ENCODE measurements at places on chromosomes 12 and 14.
A peak's percentile ranks its signal among the peaks of the same experiment; 100 is the strongest.

- DNase-seq, result no peak
Measured at GRCh38 chr12:12901158-12901791, 9.9 kb downstream of the GPRC5A start.

- DNase-seq, result no peak
Measured at GRCh38 chr14:64400829-64401459, 12.8 kb downstream of the MTHFD1 start.

- no peak for DNase-seq
Measured at GRCh38 chr14:103109535-103110441, 13.5 kb upstream of the TNFAIP2 start.

DNA sequence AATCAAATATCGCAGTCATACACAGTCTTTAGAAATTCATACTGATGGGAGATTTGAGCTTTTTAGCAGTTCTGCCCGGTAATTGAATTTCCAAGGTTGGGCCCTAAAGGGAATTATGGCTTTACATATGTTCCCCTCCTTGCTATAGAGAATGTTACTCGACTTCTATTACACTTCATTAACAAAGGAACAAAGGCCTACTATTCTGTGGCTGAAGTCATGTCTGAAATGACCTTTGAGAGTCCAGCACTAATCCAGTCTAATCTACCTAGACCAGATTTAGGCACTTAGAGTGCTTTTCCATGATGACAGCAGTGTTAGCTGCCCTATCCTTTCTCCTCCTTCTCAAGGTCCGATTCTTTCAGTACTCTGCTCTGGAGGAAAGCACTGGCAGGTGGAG, 305.3 kb downstream of the MED13L start:
- DNase-seq, result no peak

GRCh38 chr14:37223947-37224474, 26.3 kb downstream of the MIPOL1 start:
- no peak for DNase-seq

DNA sequence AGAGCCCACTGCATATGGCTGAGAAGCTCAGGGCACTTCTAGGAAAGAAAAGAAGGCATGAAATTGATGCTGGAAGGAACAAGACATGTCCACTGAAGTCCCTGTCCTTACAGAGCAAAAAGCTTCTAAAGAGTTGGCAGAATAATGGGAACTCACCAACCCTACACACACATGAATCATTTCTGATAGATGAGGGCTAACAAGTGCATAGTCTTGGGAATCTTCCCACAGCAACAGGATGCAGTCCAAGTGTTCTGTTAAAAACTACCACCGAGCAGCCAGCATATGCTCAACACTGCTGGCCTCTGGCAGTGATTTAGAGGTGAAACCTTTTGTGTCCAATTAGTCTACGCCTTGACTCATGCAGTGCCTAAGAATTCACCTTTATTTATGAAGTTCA, 44.8 kb downstream of the RHOJ start:
- DNase-seq, result no peak

- no peak for DNase-seq
Measured at GRCh38 chr14:34098985-34099349, 148.1 kb upstream of the EGLN3 start.

- no peak for DNase-seq
Measured at GRCh38 chr12:52175371-52176350, 16.2 kb downstream of the KRT80 start.

- DNase-seq, result peak; percentile 37
Measured at GRCh38 chr12:122356192-122356635, 66.3 kb downstream of the CLIP1 start.

DNA sequence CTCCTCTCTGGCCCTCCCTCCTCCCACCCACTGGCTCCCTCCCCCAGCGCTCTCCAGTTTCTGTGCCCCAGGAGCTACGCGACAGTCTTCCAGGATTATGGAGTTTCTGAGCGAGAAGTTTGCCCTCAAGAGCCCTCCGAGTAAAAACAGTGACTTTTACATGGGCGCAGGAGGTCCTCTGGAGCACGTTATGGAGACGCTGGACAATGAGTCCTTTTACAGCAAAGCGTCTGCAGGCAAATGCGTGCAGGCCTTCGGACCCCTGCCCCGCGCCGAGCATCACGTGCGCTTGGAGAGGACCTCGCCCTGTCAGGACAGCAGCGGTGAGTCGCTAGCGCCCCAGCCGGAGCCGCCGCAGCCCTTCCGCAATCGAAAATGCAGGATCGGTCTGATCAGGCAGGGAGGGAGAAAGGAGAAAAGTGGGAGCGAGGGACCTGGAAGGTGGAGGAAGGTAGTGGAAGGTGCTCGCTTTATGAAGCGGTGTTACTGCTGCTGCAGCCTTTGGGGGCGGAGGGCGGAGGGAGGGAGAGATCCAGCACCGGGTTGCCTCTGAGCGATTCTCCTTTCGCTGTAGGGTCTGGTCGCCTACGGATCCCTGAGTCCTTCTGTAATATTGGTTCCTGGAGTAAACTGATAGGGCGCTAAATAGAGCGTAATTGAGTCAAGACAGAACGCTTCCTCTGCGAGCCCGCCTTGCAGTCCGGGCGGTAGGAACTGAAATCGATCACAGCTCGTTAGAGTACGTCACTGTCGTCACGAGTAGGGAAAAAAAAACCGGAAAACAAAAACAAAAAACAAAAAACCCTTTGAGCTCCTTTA, at the start of gene ALX1:
Gene ALX1, plus strand, starts transcription at position 56 of the 819 bp plus-strand sequence. Its CDS starts 42 bp downstream, at position 98.
- no peak for DNase-seq

DNA sequence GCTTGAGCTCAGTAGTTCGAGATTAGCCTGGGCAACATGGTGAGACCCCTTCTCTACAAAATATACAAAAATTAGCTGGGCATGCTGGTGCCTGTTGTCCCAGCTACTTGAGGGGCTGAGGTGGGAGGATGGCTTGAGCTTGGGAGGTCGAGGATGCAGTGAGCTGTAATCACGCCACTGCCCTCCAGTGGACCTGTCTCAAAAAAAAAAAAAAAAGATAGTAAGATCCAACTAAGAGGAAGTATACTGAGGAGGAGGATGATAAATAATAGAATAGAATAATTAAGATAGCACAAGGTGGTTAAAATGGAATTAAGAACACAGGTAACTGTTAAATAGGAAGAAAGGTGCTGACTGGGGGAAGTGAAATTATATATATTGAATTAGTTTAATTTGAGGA, 37.0 kb upstream of the BAZ1A start:
- no peak for DNase-seq

DNA sequence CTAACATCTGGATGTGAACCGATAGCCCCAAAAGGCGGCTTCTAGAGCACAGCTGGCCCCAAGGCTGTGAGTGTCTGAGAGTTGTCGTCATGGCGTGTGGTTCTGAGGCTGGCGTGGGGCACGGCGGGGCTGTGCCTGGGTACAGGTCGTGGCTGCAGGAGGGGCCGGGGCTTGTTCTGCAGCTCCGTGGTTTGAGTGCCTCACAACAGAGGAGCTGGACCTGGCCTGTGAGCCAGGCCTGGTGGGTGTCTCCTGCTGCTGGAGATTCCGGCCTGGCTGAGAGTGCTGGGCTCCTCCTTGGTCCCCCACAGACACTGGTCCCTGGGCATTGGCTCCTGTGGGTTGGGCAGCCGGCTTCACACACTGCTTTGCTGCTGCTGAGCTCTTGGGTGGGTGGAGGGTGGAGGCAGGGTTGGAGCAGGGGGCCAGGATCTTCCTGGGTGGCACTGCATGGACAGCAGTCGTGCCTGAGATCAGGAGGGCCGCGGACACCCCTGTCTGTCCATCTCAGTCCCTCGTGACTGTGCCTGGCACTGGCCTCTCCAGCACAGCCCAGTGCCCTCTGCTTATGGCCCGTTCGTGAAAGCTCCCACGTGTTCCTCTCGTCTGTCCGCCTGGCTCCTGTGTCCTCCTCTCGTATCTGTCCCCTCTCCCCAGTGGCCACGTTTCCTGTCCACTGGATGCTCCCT, 31.8 kb upstream of the TEX22 start:
- DNase-seq, result no peak

GRCh38 chr12:69101505-69101904, 137.9 kb upstream of the CPSF6 start:
- DNase-seq, result no peak

GRCh38 chr14:69838881-69839416, 40.3 kb upstream of the SMOC1 start:
- DNase-seq, result no peak

DNA sequence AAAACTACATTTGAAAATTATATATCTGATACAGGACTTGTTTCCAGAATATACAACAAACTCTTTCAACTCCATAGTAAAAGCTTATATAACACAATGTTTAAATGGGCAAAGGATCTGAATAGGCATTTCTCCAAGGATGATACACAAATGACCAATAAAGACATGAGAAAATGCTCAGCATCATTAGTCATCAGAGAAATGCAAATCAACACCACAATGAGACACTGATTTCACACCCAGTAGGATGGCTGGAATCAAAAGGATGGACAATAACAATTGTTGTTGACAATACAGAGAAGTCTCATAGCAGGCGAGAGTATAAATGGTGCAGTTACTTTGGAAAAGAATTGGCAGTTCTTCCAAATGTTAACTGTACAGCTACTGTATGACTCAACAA, 394.9 kb downstream of the BCL11B start:
- no peak for DNase-seq

DNA sequence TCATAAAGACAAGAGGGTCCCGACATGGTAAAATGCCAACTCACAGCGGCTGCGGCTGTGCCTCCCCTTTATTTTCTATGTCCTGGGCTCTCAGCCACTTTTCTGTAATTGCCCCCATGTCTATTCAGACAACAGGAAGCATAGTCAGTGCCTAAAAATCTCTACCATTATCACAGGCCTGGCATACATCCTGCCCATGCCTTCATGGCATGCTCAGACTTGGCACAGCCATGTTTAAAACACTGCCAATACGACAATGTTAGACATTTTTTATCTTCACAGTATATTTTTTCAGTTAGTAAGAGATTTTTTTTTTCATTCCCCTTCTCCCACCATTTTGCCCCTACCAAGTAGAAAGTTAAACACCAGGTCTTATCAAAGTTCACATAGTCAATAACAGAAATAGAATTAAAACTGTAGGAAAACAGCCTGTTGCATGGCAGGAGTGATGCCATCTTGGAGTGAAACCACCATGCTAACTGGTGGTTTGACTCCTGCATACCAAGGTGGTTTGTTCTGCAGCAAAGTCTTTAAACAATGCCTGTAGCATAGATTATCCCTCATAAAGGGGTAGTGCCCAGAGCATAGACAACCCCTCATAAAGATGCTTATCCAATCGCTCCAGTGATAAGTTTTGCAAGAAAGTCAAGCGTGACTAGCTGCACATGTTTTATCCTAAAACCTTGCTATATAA, 18.9 kb upstream of the CERS5 start:
- DNase-seq, result no peak

DNA sequence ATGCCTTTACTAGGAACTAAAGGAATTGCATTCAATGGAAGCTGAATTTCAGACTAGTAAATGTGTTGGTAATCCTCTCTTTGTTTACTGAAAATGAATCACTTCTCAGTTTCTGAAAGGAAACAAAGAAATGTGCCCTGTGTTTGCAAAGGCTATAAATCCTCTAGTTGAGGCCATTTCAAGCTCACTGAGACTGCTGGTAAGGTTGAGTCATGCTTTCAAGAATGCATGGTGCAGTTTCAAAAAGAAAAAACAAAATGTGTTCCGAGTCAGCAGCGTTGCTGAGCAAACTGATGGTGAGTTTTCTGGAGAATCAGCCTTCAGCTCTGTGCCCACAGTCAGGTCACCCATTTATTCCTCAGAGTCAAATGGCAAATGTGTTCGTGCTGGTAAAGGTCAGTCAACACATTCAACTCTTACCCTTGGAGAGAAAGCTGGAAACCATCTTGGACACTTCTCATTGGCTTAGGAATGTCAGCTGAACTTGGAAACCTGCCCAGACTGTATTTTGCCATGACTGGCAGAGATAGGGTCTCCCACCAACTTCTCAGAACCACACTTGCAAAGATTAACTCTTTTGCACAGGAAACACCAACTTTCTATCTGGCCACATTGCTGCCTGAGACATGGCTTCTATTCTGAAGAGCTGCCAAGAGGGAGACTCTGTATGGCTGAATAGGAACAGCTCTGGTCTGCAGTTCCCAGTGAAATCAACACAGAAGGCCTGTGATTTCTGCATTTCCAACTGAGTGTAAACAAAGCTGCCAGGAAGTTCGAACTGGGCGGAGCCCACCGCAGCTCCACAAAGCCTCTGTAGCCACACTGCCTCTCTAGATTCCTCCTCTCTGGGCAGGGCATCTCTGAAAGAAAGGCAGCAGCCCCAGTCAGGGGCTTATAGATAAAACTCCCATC, 484.4 kb downstream of the ATP23 start:
- peak; percentile 19 for DNase-seq

DNA sequence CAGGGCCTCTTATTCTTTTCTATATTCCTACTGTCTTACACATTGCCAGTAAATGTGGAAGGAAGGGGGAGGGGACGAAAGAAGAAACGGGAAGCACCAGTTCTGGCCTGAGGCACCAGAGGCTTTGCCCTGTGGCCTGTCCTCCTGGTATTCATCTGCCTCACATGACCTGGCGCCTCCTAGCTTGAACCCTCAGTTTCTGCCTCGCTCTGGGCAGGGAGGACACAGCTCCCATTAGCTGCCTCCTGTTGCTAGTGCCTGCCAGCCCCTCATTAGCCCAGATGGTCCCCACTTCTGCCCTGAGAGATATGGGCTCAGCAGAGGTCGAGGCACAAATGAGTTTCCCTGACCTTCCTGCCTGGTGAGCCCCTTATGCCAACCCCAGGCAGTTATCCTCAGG, 3.0 kb upstream of the PLEKHG6 start:
- DNase-seq, result no peak

DNA sequence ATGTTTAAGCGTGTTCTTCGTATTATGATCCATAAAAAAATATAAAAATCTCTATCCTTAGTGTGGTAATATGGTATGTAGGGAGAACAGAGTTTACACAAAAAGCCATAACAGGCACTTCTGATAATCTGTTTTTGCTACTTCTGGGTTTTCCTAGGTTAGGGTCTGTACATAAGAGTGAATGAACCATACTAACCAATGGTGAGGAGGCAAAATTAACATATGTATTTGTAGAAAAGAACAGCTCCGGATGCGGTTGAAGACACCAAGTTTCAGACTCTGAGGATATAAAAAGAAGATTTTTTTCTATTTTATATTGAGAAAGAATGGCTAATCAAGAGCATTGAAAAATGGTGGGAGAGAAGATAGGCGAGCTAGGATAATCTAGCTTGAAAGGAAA, 40.2 kb upstream of the PPP1R12A start:
- no peak for DNase-seq

- no peak for DNase-seq
Measured at GRCh38 chr12:40597133-40597532, 95.1 kb upstream of the CNTN1 start.

Data from GM06990 (cell line).